ENCODE measurements at places on chromosomes 5 and 9.
A peak's percentile ranks its signal among the peaks of the same experiment; 100 is the strongest.

DNA sequence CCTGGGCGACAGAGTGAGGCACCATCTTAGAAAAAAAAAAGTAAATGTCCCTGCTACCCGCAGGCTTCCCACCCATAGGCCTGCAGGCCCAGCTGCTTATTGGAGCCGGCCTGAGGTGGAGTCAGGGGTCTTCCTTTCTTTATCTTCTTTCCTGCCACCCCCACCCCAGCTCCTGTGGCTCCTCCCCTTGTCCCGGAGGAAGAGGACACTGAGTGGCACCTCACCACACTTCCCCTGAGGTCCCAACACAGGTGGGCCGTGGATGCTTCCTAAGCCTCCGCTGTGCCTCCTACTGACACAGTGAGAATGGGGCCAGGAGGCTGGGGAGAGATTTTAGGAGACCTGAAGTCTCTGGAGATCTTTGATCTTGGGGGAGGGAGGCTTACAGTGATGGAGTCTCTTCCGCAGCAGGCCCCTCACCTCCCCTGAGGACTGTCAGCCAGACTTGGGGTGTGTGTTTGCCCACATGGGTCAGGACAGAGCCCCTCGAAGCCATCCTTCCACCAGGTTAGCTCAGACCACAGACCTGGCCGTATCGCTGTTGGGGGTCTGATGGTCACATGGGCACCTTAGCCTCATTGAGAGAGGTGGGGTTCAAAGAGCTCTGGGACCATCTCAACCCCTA, 135.4 kb upstream of the IER5L start:
- DNase-seq, result no peak

GRCh38 chr9:88173378-88173999, 35.2 kb upstream of the SPATA31C2 start:
- peak; percentile 74 for DNase-seq

DNA sequence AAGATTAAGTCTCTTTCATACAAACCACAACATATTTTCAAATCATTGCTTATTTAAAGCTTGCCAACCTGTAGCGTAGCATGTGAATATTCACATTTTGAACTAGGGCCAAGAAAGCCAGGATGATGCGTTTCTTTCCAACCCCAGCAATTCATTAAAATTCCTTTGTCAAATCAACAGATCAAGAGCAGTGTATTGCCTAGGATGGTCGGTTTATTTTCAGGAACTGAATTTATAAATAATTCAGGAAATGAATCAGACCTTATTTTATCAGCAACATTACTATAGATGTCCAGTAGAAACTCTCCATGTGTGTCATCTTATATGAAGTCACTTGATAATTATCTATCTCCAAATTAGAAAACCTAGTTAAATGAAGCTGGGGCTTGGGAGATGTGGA, 13.2 kb upstream of the AUH start:
- DNase-seq, result peak; percentile 77

GRCh38 chr9:18855656-18856055, 177.4 kb downstream of the SAXO1 start:
- DNase-seq, result peak; percentile 23

- no peak for DNase-seq
These were observed 4.3 kb upstream of the RNF183 start for GRCh38 chr9:113307396-113307975.

DNA sequence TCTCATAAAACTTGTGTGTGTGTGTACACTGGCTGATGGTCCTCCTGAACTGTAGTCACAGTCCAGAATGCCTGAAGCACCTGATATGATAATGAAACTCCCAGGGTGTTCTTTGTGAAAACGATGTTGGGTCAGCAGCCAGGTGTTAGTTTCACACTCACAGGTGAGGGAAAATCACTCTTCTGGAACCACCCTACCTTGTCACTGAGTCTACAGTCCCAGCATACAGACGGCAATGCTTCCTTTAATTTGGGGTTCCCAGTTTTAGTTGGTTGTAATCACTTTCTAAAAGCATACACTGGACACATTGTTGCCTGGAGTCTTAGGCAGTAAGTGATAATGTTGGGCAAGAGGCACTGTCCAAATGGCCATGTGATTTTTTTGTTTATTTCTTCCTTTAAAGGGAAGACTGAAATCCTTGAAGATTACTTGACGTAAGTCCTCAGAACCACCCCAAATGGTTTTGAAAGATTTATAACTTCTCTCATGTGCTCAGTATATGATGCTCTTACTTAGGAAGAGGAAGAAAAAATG, 18.2 kb upstream of the MGAT1 start:
- DNase-seq, result peak; percentile 28

Measured in fibroblast of pulmonary artery (primary cell).